Activated CD4-positive, alpha-beta T cell treated with anti-CD3 and anti-CD28 coated beads for 24 hours (primary cell): ENCODE measurements at places on chromosomes 5 and 9.

DNA sequence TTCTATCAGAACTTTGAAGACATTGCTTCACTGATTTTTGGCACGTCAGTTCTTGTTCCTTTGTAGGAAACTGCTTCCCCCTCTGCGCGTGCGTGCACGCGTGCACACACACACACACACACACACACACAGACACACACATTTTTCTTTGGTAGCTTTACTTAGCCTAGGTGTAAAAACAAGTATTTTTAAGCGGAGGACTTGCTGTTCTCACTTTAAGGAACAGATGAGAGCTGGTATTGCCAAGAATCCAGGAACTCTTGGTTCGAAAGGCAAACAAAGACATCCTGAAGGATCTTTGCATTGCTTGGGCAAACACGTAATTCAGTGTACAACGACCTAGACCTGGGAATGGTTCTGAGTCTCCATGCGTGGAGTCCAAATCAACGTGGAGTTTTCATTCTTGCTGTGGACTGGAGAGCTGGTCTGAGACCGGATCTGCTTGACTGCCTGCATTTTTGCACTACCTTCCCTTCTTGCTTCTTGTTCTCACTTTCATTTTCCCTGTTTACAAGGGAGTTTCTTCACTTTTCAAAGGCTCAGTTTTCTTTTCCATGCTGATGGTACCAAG lies 8.2 kb downstream of the TMEM268 start:
- DNase-seq = no peak

DNA sequence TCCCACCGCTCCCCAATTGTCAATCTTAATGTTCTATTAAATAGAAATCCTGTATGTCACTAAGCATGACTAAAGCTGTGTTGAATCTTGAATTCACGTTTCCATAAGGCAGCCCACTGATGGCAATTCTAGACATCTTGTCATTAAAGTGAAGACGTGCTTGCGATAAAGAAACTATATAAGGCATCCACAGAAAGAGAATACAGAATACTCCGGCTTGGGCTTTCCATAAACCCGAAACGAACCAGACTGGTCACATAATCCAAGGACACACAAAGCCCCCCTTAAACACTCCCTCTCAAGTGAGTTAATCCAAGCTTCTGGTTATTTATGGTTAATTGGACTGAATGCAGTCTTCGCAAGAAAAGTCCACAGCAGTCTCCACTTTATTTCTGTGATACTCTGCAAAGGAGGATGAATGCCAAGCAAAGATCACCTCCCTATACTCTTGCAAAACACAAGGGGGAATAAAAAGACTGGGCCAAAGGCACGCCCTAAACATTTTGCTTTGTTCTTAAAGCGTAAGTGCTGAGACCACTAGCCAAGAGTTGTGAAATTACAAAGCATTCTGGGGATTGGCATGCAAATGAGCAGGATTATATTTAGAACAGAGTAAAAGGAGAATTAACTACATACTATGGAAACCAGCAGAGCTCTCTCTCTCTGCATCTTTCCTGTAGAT lies 54.7 kb downstream of the DPYSL3 start:
- no peak for DNase-seq

GRCh38 chr5:9148242-9148641 lies 397.6 kb downstream of the SEMA5A start:
- no peak for DNase-seq

GRCh38 chr9:114893221-114894010 lies 37.0 kb downstream of the TNFSF8 start:
- no peak for DNase-seq

DNA sequence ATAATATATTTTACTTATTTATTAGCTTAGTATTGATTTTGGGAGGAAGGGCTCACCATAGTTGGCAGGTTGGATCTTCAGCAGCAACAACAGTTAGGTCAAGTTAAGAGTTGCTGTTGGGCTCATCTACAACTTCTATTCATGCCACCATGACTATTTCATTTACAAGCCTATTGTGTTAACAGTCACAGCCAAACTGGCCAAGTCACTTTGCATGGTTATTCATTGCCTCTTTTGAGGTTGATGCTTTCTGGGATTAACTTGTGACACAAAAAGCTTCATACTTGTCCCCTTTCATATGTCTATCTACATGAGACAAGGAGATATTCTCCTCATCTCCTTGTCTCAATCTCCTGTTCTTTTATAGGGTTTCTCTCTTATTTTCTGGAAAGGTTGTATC lies 98.3 kb downstream of the WDR70 start:
- DNase-seq = no peak

DNA sequence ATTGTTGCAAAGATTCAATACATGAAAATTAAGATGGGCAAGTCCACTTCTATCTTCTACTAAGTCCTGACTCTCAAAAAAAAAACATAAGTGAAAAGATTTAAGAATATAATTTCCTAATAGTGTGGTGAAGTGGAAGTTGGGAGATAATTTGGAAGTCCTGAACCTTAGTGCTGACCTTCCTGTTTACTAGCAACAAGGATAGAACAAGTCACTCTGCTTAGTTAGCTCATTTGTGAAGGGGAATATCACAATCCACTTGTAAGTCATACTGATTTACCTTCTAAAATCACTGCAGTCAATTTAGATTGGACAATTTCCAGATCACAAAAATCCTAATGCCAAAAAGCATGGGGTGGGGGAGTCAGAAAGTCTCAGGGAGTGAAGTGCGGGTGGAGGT lies 43.4 kb upstream of the PCSK5 start:
- no peak for DNase-seq

DNA sequence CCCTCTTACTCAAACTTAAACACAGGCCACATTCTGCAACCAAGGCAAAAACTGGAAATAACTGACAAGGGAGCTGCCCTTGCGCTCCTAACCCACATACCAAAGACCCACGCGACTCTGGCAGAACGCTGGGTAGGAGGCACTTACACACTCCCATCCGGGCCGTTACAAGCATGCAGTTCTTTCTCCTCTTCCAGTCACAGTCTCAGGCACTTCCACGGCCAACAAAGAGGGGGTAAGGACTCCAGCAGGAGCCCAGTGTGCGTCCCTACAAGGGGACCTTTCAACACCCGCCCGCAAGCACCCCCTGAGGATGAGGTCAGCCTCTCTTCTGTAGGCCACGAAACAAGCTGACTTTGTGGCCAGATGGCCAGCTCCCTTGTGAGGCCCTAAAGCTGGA lies 57.4 kb downstream of the SERINC5 start:
- DNase-seq = no peak

- DNase-seq = no peak
Measured at GRCh38 chr9:86241216-86241615, 18.2 kb downstream of the C9orf153 start.
